Testis (tissue), 5 donors: ENCODE measurements at places on chromosomes 2 and 18. TPM values are rescaled to one million over a fixed set of nuclear protein-coding genes. Genes with fewer than 3 reads are reported as not detected.

The TMEM247 gene
- 27.2 TPM for total RNA-seq

The L3MBTL4 gene
- total RNA-seq = 46.2 TPM

The GKN1 gene
- not detected for total RNA-seq

The UPP2 gene
- not detected for total RNA-seq

The TEX261 gene
- 39.0 TPM for total RNA-seq

The PFN4 gene
- total RNA-seq = 62.8 TPM

The GREB1 gene
- 91.0 TPM for total RNA-seq

- H3K4me1 ChIP-seq = no peaks in the 10 kb centered on the region
- no peaks in the 10 kb centered on the region for H3K27me3 ChIP-seq
- H3K36me3 ChIP-seq = no peaks in the 10 kb centered on the region
- no peak for DNase-seq
- H3K4me3 ChIP-seq = no peak overlapping the region
These were observed 149.6 kb upstream of the SMAD7 start for GRCh38 chr18:49100226-49100968.

DNA sequence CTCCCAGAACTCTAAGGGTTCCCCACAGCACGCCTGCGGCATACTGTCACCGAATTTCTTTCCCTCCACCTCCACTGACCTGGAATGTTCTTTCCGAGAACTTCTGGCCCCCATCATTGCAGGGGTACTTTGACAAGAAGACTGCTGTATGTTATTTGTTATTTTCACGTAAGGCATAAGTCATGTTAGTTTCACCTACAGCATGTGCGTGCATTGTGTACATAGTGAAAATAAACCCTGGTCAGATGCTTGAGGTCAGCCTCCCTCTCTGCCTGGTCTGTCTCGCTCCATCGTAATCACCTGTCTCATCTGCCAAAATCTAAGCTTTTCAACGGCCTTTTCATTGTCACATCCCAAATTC lies 4.1 kb downstream of the ABCG8 start:
- DNase-seq = no peak
- no peaks in the 10 kb centered on the region for H3K27me3 ChIP-seq
- H3K4me3 ChIP-seq = no peak overlapping the region

DNA sequence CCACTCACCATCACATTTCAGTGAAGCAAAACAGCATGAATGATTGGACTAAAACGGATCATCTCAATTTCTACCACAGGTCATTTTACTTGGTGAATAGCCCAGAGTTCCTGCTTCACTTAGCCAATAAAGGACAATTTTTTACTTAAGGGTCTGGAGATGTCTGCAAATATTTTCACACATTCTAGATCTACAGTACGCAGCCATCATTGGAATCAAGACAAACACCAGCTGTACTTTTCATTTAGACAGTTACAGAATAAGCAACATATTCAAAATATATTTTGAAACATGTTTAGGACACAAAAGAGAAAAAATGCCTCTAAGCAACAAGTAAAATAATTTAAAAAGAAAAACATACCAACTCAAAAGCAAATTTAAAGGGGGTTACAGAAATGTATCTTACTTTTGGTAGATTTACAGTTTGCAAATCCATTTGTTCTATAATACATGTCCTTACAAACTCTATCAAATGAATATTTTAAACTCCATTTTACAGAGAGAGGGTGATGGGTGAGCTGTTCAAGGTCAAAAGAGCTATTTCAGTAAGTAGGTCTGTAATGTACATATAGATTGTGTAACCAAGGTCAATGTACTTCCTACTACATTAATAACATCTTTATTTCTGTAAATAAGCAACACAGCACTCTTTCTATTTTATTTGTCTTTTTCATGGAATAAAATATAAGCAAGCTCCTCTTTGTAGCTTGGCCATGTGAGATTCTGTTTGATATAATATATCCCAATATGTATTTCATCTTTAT lies 13.4 kb downstream of the PPP1R1C start:
- no peaks in the 10 kb centered on the region for H3K36me3 ChIP-seq
- H3K27ac ChIP-seq = no peak overlapping the region
- no peaks in the 10 kb centered on the region for H3K4me1 ChIP-seq
- no peak overlapping the region for H3K4me3 ChIP-seq

GRCh38 chr2:161138429-161138828 lies 21.8 kb upstream of the TANK start:
- H3K4me1 ChIP-seq = no peaks in the 10 kb centered on the region
- H3K36me3 ChIP-seq = no peaks in the 10 kb centered on the region
- H3K27ac ChIP-seq = no peak overlapping the region
- no peak overlapping the region for H3K4me3 ChIP-seq

DNA sequence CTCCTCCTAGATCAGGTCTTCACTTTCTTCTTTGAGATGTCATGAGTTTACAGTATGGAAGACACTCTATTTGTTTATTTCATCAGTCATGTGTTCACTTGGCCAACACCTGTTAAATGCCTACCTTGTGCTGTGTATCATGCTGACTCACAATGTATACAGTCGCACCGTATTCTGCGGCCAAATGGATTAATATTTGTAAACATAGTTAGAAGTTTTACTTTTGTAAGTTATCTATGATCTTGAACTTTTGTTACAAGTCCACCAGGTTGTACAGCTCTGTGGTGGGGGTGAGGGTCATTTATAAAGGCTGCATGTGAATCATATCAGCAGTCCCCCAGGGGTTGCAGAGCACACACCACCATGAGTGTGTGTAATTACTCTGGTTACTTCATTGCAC lies 408.7 kb upstream of the NRP2 start:
- no peaks in the 10 kb centered on the region for H3K36me3 ChIP-seq
- H3K4me1 ChIP-seq = no peaks in the 10 kb centered on the region
- no peak overlapping the region for H3K4me3 ChIP-seq
- no peaks in the 10 kb centered on the region for H3K27me3 ChIP-seq
- no peak overlapping the region for H3K27ac ChIP-seq

DNA sequence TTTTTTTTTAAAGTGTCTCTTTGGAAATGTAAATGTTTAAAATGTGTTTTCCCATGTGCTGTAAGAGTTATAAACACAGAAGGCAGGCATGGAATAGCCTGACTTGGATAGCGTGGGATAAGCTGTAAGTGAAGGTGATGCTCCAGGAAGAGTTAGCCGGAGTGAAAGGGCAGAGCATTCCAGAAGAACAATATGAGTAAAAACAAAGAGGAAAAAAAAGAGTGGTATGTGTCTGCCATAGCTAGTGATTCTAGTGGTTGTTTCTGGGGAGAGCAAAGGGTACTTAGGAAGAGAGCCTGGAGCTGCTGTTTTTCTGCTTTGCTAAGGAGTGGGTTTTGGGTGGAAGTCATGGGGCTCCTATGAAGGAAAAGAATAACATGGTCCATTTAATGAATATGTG lies 126.9 kb upstream of the DLGAP1 start:
- no peaks in the 10 kb centered on the region for H3K36me3 ChIP-seq
- H3K4me1 ChIP-seq = no peaks in the 10 kb centered on the region
- H3K27me3 ChIP-seq = no peaks in the 10 kb centered on the region
- DNase-seq = no peak
- no peak overlapping the region for H3K27ac ChIP-seq
- H3K4me3 ChIP-seq = no peak overlapping the region

- DNase-seq = no peak
- no peaks in the 10 kb centered on the region for H3K4me1 ChIP-seq
- H3K36me3 ChIP-seq = no peaks in the 10 kb centered on the region
- no peaks in the 10 kb centered on the region for H3K27me3 ChIP-seq
These were observed 33.3 kb downstream of the DOCK10 start for GRCh38 chr2:225008935-225009334.

GRCh38 chr18:35178260-35178659 lies 62.6 kb upstream of the ZNF397 start:
- DNase-seq = no peak
- H3K36me3 ChIP-seq = no peaks in the 10 kb centered on the region
- no peak overlapping the region for H3K27ac ChIP-seq

DNA sequence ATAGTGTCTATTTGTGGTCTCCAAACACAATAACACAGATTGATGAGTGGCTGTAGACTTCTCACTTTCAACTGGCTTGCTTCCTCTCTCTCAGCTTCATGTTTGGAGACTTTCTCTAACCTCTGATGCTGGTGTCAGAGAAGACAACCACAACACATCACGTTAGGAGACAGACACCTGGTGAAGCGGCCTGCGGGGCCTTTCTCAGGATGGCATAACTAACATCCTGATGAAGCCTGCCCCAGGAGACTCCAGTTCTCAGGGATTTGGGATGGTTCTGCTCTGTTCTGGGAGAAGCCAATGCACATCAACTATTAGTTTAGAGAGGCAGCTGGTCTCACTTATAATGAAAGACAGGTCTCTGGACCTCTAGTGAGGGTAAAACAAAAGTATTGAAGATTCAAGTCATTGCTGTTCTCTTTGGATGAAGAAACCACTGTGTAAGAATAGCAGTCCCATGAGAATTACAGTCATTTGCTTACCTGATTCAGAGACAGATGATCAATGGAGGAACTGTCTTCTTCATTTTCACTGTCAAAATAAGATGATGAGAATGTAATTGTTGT lies 2.0 kb downstream of the IL1A start:
- no peak for DNase-seq
- no peaks in the 10 kb centered on the region for H3K27me3 ChIP-seq
- no peaks in the 10 kb centered on the region for H3K4me1 ChIP-seq
- no peak overlapping the region for H3K4me3 ChIP-seq
- H3K27ac ChIP-seq = no peak overlapping the region
- H3K36me3 ChIP-seq = no peaks in the 10 kb centered on the region

DNA sequence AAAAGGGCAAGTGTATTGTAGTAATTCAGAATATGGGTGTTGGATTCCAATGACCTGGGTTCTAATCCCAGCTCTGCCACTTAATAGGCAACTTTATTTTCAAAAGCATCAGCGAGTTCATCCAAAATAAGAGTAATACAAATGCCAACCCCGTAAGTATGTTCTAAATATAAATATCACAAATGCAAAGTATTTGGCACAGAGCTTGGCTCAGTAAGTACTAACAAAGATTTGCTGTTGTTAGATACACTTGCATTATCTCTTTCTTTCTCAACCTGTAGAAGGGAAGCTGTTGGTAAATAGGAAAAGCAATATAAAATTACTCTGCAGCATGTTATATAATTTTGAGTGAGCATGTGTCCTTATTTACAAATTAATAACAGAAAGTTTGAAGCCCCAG lies 1302.6 kb upstream of the FAM98A start:
- no peaks in the 10 kb centered on the region for H3K27me3 ChIP-seq
- no peak overlapping the region for H3K4me3 ChIP-seq
- H3K27ac ChIP-seq = no peak overlapping the region

GRCh38 chr2:48854681-48855080 lies 99.2 kb upstream of the LHCGR start:
- H3K4me3 ChIP-seq = no peak overlapping the region
- no peak overlapping the region for H3K27ac ChIP-seq
- no peaks in the 10 kb centered on the region for H3K27me3 ChIP-seq
- no peaks in the 10 kb centered on the region for H3K36me3 ChIP-seq
- no peaks in the 10 kb centered on the region for H3K4me1 ChIP-seq

DNA sequence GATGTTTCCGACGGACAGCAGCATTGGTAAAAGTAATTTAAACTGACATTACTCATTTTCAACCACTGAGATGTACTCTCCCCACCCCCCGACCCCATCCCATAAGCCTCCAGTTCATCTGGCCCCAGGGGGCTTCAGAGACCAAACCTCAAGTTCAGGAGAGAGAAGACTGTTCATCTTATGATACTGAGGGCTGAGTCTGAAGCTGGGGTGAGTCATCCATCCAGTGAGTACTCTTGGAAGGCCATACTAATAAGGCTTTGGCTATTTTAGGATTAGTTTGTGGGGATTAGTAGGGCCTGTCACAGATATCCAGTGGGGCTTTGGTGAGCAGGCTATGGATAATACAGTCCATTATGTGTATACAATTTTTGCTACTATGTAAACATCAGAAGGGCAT lies 125.3 kb upstream of the APCDD1 start:
- no peak for DNase-seq

- no peak overlapping the region for H3K27ac ChIP-seq
- H3K36me3 ChIP-seq = no peaks in the 10 kb centered on the region
- peaks cover 11% of the 10 kb centered on the region for H3K4me1 ChIP-seq
- H3K27me3 ChIP-seq = no peaks in the 10 kb centered on the region
- H3K4me3 ChIP-seq = no peak overlapping the region
These were observed 20.9 kb downstream of the GREB1L start for GRCh38 chr18:21262979-21263378.

- no peak overlapping the region for H3K4me3 ChIP-seq
- no peaks in the 10 kb centered on the region for H3K4me1 ChIP-seq
- no peaks in the 10 kb centered on the region for H3K27me3 ChIP-seq
- no peaks in the 10 kb centered on the region for H3K36me3 ChIP-seq
These were observed 78.5 kb downstream of the SDC1 start for GRCh38 chr2:20146401-20146800.

DNA sequence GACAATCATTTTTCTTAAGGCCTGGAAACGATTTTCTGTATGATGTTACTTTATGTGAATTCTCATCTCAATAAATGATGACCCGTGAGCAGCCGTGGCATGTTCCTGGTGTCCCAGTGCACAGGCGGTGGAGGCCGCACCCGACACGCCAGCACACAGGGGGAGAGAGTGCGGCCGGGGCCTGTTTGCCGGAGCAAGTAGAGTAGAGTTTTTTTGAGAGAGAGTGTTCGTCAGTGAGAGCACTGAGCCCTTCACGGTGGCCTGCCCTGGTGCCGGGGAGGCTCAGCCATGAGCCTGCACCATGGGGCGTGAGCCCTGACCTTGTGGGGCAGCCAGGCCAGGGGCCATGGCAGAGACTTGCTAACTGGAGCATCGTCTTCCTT lies 202.4 kb upstream of the RAB12 start:
- no peaks in the 10 kb centered on the region for H3K36me3 ChIP-seq
- H3K4me3 ChIP-seq = no peak overlapping the region

DNA sequence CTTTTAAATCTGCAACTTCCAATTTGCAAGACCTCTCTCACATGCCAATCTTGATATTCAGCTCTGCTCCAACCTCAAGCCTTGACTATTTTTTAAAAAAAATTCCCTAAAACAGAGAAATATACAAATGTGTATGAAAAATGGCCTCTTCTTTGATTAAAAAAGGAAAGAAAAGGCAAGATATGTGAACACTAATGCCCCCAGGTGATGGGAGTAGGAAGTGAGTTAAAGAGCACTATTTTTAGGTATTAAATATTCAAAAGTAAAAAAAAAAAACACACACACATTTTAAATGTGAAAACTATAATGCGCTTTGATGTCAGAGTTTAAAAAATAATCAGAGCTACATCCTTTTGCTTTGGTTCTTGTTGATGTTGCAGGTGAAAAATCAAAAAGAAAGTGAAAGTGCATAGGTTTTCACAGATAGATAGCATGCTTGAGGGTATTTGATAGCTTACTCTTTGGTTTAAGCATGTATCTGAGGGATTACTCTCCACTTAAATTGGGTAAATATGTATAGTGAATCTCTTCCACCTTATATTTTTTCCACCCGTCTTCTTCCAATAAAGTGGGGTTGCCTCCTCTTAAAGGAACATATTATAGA lies 406.0 kb upstream of the POU3F3 start:
- H3K4me1 ChIP-seq = no peaks in the 10 kb centered on the region
- H3K27ac ChIP-seq = no peak overlapping the region
- no peak for DNase-seq
- no peaks in the 10 kb centered on the region for H3K36me3 ChIP-seq
- no peaks in the 10 kb centered on the region for H3K27me3 ChIP-seq

DNA sequence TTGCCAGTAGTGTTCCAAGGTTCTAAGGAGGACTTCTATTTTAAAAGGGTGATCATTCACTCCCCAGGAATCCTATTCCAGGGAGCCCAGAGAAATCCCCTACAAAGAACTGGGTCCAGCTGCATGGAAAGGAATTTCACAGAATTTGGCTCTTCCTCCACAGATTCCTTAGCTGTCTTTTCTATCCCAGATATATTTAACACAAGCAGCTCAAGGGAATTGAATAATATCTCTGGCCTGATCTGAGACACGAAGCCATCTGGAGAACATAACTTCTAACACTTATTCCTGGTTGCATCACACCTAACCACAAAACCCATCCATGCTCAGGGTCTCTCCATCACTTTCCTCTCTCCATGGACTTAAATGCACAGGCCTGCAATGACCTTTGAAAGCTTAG lies 306.7 kb upstream of the ACVR2A start:
- H3K36me3 ChIP-seq = no peaks in the 10 kb centered on the region
- H3K4me1 ChIP-seq = no peaks in the 10 kb centered on the region
- DNase-seq = no peak
- H3K4me3 ChIP-seq = no peak overlapping the region
